Upper lobe of left lung (tissue), 6 donors: ENCODE measurements at places on chromosomes 7 and 10. TPM values are rescaled to one million over a fixed set of nuclear protein-coding genes. Genes with fewer than 3 reads are reported as not detected.

DNA sequence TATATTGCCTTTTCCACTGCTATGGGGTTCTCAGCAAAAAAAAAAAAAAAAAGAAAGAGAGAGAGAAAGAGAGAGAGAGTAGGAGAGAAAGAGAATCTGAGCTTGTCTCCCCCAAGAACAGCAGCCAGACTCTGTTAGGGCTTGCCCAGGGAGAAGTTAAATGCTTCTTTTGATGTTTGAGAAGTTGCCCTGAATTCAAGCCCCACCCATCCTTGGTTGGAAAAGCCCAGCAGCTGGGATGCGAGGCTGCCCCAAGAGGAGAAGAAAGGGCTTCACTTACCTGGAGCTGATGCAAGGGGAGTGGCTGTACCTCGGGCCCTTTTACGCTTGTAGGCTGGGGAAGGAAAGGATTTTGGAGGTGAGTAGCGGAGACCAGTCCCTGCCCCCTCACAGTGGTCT is 20.9 kb upstream of the MGMT start:
- no peak for DNase-seq

GRCh38 chr10:92231196-92231595 is 59.7 kb downstream of the CPEB3 start:
- no peak for DNase-seq

- DNase-seq: no peak
These were observed 262.8 kb upstream of the SHH start for GRCh38 chr7:156074982-156075615.

DNA sequence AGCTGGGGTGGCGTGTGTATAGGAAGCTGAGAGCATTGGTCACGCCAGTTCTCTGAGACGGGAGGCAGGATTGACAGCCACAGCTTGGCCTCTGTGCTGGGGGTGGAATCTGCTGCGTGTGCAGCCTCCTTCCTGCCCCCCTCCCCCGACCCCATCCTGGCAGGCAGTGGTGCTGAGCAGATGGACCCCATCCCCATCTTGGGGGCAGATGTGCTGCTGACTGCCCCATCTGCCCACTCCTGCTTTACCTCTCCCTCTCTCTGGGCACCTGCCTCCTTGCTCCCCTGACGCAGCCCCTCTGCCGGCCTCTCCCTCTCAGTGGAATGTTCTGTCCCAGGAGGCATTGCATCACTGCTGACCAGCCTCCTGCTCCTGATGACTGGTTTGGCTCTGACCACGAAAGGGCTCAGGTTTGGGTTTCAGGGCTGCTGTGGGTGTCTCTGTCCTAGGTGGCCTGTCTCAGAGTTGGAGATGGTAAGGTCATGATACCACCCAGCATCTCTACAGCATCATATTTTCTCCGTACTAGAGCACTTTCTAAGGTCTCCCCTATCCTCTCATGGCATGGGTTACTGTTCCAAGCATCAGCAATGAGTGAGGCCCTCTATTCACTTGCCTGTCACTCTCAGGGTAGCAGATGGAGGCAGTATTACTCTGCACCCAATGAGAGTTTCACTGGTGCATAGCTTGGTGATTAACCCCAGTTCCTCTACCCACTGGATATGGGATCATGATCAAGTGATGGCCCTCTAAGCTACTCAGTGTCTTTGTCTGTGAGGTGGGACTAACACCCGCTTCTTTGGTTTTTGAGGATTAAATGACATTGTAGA is 81.9 kb downstream of the RBM20 start:
- no peak for DNase-seq

DNA sequence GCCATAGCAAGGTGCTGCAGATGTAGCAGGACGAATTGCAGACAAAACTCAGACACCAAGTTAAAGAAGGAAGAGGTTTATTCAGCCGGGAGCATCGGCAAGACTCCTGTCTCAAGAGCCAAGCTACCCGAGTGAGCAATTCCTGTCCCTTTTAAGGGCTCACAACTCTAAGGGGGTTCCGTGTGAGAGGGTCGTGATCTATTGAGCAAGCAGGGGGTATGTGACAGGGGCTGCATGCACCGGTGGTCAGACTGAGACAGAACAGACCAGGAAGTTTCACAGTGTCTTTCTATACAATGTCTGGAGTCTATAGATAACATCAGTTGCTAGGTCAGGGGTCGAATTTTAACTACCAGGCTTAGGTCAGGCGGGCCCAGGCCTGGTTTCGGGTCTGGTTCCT is 222.0 kb upstream of the C7orf33 start:
- DNase-seq: no peak

Gene CHAT
- total RNA-seq: not detected

DNA sequence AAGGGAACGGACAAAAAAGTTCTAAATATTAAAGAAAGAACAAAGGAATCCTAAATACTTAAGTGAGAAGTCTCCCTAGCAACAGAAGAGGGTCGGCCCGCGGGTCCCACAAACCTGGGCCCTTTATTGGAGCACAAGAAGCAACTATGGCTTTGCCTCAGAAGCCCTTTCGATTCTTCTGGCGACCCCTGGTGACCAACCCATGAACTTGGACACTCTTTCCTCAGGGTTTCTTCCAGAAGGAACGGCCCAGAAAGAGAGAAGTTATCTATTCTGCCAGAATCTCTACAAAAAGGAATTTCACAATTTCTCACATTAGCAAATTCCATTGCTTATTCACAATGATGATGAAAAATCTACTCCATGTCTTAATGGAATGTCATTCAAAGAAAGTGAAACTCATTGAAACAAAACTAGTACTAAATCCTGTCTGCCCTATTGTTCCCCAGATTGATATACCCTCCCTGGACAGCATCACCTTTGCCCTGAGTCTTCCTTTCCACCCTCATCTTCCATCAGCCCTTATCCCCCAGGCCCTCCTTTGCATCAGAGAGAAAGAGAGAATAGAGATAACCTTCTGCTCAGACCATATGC is 43.7 kb downstream of the CPVL start:
- DNase-seq: no peak

DNA sequence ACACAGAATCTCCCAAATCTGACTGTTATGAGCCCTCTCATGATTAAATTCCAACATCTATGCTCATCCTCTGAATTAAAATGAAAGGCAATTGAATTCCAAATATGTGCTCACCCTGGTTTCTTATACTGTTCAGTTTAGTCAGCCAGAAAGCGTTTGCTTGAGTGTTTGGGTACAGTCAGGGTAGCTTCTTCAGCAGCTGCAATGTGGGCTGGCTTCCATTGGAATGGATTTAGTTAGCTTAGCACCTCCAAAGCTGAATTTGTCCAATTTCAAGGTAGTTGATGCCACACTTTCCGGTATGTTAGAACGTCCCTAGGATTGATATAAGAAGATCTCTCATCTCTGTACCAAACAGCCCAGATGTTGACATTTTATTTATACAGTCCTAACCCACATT is 9.3 kb downstream of the KLHL7 start:
- DNase-seq: no peak

Gene HOXA13
- total RNA-seq: not detected

- DNase-seq: no peak
These were observed 11.1 kb upstream of the INA start for GRCh38 chr10:103265717-103266329.
